ENCODE measurements at places on chromosomes 11 and 22.

GRCh38 chr22:31628969-31629708 is 32.9 kb downstream of the PISD start:
- no peak for DNase-seq

DNA sequence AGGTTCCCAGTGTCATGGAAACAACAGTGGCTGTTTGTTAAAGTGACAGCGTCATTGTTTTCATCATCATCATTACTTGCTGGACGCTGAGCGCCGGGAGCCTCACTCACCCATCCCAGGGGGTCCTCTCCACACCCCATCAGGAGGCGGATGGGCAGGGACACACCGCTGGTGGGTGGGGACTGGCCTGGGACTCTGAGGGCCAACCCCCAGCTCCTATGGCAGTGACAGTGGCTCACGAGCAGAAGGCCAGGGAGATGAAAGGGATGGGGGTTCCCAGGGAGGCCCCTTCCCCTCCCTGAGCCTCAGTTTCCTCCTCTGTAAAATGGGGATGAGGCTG is 76.6 kb upstream of the PRR5 start:
- no peak for DNase-seq

DNA sequence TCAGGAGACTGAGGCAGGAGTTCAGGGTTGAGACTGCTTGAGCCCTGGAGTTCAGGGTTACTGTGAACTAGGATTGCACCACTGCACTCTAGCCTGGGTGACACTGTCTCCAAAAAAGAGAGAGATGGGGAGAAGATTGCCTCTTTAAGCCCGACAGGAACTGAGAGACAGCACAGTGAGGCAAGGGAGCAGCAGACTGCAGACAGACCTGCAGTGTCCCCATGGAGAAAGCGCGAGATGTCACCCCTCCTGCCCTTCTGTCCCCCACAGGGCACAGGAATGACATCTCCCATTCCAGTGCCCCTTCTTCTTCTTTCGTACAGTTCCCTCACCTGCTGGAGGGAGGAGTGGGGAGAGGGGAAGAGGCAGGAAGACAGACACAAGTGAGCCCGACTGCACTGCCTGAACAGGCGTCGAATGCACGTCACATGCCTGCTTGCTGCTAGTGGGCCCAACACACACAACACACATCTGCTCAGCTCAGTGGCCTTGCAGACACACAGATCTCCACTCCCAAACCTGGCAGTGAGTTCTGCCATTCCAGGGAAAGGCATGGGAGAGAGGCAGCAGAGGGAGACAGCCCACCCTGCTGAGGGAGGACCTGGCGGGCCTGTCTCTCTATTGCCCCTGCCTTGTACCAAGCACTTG is 167.0 kb downstream of the DSCAML1 start:
- no peak for DNase-seq

GRCh38 chr11:35274909-35275785 is 136.2 kb downstream of the CD44 start:
- DNase-seq: no peak

DNA sequence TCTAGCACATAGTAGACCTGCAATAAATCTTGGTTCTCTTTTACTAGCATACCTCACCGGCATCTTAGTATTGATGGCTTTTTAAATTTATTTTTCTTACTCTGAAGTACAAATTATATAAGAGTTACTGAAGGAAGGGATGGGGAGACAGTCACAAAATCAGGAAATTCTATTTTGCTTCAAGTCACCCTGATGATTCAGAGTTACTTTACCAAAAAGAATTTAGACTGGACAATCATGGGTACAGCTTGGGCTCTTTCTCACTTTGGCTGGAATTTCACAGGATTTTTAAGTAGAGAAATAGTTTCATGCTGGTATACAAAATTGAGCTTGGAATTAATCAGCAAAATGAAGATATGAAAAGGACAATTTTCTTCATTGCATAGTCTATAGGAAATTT is 919.2 kb downstream of the METTL15 start:
- DNase-seq: no peak

- peak; percentile 63 for DNase-seq
Observed at GRCh38 chr11:118618115-118618990, 10.9 kb downstream of the PHLDB1 start.

GRCh38 chr11:111836721-111837120 is 34.7 kb downstream of the ALG9 start:
- DNase-seq: no peak
